ENCODE measurements at places on chromosomes 4 and X.

- no peak for DNase-seq
Observed at GRCh38 chr4:86338521-86338920, 21.3 kb downstream of the MAPK10 start.

GRCh38 chrX:153414856-153415510, 3.7 kb downstream of the ZFP92 start:
- no peak for DNase-seq

- no peak for DNase-seq
Observed at GRCh38 chr4:16622826-16623225, 275.6 kb downstream of the LDB2 start.

GRCh38 chrX:77493677-77494553, 46.7 kb downstream of the FGF16 start:
- DNase-seq: no peak

GRCh38 chr4:127967141-127967775, 2.1 kb downstream of the ABHD18 start:
- no peak for DNase-seq
